ENCODE measurements at places on chromosomes 1 and 21. TPM values are rescaled to one million over a fixed set of nuclear protein-coding genes. Genes with fewer than 3 reads are reported as not detected.

DNA sequence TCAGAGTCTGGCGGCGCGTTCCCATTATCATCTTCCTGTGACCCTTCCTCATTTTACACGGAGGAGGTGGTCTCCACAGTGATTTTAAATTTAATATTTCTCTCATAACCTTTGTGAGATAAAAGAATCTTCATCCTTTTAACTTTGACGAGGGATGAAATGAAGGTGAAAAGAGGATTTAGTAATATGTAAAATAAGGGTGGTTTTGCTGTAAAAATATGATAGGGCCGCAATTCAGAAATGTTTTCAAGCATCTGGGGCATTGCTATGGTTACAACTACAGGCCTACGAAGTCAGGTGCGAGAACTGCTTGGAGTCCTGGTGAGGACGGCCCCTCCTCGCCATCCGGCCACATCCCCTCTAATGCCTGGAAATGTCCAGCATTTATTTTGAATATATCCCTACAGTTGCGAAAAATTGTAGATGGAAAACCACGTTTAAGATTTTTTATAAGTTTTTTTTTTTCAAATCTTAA lies 422 bp upstream of the RSBN1 start:
- no peak for DNase-seq

- DNase-seq: no peak
Observed at GRCh38 chr1:86733340-86733739, 29.0 kb downstream of the SH3GLB1 start.

DNA sequence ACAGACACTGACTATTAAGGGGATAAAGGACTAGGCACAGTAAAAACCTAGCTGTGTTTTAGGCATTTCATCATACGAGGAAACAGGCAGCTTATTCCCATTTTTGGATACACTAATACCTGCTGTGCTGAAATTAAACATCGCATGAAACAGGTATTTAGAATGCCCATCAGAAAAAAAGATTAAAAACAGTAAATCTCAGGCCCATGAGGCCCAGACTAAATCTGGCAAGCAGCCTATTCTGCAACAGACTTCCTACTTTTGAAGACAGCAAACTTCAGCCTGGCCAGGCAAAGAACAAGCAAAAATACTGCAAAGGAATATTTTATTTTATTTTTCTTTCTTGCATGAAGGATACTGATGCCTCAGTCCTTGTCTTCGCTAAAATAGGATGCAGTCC lies 240.2 kb downstream of the LMO4 start:
- no peak for DNase-seq

DNA sequence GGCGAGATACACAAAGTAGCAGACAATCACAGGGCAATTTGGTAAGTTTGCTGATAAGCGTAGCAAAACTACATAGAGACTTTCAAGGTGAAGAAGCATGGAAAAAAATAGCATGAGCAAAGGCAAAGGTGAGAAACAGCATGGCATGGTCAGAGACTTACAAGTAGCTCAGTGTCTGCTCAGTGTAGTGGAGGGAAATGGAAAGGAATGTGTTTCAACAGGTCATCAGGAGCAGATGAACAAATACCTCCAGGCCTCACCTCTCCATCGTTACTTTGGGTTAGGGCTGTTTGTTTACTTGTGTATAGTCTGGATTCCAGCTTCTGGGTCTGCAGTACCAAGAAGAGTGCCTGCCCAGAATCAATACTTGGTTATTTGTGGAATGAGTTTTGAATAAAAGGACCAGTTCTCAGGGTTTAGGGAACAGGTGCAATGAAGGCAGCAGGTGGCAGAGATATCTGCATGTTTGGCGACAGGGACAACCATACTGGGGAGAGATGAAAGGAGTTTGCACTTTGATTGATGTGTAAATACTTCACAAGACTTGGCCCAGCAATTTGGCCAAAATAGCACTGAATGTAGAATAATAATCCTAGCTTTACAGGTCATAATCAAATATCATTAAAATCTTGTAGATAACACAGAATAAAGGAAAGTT lies 97.0 kb upstream of the FGGY start:
- DNase-seq: no peak

The TSPAN2 gene
- 8.2 TPM for total RNA-seq

GRCh38 chr1:57319165-57319564 lies 104.7 kb downstream of the DAB1 start:
- DNase-seq: no peak

GRCh38 chr1:239896980-239897379 lies 194.7 kb upstream of the FMN2 start:
- no peak for DNase-seq

DNA sequence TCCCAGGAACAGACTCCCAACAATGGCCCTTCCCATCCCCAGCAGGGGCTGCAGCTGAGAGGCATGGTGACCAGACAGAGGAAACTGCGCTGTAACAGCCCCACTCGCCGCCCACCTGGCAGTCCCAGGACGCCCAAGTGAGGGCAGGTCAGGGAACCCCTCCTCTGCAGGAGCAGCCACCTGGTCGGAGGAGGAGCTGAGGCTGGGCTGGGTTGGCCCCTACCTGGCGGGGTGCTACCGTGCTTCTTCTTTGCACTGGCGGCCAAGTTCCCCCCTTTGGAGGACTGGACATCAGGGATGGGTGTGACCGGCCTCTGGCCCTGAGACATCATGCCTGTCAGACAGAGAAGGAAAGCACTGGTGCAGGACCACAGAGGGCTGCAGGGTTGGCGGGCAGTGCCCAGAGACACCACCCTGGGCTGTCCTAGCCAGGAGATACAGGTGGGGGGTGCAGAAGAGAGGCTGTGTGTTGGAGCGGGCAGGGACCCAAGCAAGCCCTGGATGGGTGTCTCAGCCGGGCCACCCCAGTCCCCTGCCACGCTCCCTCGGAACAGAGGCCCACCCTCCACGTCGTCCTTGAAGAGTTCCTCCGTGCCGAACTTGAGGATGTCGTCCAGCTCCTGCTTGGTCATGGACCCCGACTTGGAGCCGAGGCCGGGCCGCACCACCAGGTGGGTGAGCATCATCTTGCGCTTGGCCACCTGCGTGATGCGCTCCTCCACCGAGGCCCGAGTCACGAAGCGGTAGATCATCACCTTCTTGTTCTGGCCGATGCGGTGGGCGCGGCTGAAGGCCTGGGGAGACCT lies 51.6 kb downstream of the CHD5 start:
- no peak for DNase-seq

DNA sequence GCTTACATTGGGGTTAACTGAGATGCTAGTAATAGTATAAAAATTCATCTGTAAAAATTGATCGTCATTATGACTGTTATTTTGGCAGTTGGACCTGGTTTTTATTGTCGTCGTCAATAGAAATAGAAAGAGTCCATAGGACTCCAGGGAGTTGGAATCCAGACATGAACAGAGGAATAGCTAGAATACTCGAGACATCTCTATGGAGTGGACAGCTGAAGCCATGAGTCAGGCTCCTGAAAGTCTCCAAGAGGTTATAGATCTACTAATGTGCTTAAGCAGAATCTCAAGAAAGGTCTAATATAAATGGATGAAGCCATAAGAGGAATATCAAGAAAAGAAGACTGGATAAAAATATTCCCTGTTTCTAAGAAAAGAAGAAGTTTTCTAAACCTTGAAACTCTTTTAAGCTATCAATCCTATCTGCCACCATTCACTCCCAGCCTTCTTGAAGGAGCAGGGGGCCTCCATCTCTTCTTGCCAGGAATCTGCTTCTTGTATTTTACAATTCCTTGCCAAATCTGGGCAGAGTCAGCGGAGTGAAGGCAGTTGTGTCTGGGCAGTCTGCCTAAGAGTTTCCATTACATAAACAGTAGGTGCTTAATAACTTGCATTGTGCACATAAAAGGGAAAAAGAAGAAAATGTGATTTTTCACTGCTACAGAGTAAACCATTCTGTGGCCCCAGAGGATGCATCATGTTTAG lies 163.3 kb downstream of the ST6GALNAC5 start:
- no peak for DNase-seq

The CYP4Z1 gene
- not detected for total RNA-seq

DNA sequence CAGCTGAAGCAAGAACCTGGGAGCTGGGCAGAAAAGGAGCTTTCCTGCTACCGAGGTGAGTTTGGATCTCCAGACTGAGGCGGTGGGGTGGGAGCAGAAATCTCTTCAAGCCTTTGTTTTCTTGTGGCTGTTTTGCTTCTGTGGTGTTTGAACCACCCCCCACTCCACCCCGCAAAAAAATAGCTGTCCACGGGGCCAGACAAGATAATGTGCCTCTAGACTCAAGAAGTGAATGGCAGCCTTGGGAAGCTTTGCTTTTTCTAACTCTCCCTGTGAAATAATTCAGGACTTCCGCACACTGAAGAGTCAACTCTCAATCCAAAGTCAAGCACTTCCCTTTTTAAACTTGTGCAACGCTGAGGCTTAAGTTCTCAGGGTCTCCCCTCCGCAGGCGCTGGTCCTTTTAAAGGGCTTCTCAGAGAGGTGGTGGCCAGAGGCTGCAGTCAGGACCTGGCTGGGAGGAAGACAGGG lies 159.6 kb upstream of the COA6 start:
- no peak for DNase-seq

DNA sequence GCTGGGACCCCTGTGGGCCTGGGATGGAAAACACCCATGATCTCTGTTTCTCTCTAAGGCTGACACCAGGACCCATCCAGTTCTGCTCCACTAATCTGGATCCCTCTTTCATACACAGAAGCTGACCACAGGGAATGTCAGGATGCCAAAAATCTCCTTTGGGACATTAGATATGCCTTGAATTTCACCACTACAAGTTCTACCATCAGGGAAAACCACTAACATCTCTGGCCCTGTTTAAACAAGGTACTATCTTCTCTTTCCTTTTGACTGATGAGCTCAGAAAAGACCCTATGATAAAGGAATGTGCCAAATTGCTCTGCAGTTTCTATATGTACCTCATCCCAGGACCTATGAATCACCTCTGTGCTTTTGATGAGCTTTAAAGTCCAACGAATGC lies 10.2 kb upstream of the PLXNA2 start:
- no peak for DNase-seq

The TMEM52 gene
- total RNA-seq: 0.93 TPM
